ENCODE measurements at places on chromosomes 16 and 17. TPM values are rescaled to one million over a fixed set of nuclear protein-coding genes. Genes with fewer than 3 reads are reported as not detected.

DNA sequence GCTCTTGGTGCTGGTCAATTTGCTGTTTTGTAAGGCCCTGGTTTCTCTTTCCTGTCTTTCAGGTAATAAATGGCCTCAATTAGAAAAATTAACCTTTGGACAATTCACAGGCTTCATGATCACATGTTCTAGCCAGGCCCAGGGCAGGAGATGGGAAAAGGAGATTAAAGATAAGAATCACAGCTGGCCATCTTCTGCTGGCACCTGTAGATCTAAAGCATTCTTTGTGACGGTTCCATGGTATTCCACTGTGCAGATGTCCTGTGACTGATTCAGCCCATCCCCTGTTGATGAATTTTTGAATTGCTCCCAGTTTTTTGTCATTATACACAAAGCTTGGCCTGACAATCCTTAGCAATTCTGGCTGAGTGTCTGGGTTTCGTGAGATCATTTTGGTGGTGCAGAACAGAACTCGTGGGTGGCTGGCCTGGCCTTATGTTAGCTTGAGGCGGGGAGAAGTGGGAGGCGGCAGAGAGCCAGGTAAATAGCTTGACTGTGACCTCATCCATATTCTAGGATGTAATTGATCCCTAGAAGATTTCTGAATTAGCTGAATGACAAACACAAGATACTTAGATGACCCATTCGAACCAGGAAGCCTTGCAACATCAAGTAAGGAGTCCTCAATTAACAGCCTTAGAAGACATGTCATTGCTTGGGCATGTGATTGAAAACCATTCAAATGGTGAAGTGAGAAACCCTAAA lies 14.1 kb downstream of the TMC5 start:
- no peak for DNase-seq

The FBXO39 gene
- total RNA-seq: 0.12 TPM

- DNase-seq: no peak
Measured at GRCh38 chr16:11067697-11068141, 123.4 kb downstream of the CLEC16A start.

DNA sequence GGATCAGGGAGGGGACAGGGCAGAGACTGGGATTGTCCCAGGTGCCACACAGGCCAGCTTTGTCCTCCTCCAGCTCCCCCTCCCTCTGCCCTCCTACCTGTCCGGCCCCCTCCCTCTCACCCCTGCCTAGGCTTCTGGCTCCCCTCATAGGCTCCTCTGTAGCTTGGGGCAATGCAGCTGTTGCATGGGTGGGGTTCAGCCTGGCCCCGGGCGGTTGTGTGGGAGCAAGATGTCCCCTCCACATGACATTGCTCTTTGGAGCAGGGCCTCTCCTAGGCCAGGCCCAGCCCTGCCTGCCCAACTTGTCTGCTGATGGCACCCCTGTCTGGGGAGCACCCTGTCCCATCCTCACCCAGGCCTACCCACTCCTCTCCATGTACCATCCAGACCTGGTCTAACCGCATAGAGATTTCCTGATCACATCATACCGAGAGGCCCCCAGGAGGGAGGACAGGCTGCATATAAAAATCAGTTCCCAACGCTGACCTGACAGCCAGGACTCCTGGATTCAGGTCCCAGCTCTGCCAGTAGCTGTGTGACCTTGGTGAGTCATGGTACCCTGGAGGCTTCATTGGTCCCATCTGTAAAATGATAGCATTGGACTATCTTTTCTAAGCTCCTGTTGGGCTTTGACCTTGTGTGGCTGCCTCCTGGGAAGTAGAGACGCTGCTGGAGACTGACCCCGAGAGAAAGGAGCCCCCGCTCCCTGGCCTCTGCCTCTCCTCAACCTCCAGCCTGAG lies 48.8 kb upstream of the DLX4 start:
- DNase-seq: no peak

GRCh38 chr17:15006421-15007128 lies 258.6 kb downstream of the PMP22 start:
- no peak for DNase-seq

The MATCAP1 gene
- 16.8 TPM for total RNA-seq

- no peak for DNase-seq
Measured at GRCh38 chr17:48597528-48597777, 3.9 kb upstream of the HOXB5 start.

DNA sequence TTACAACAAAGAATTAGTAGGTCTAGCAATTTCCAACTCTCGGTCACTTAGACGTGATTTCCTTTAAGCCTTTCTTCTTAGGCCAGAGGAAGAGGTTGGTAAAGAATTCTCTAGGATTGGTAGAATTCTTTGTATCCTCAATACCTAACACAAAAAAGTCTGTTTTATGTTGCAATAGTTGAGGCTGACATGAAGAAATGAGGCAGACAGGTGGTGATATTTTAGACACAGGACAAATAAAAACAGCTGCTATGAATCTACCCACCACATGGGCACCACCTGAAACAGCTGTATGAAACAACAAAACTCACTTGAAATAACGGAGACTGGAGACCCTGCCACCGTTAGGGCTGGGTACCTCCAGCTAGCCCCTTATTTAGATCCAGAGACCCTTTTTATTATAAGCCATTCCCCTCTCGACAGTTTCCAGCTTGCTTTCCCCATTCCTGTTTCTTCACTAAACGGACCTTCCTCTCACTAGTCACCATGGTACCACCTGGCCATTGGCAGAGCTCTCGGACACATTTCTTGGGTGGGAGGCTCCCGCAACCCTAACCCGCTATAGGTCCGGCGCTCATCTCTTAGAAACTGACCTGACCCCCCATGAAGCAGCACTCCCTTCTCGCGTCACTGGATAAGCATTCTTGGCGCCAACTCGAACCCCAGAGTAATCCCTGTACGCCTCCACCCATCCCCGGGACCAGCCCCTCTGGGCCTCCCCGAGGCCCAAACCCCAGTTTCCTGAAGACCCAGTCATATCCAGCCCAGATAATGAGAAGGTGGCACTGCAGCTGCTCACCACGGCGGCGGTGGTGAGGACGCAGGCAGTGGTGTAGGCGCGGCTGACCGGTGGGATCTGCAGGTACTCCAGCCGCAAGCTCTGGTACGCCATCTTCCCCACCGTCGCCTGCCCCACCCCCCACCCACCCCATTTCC lies at the start of gene DERL2:
Gene DERL2, minus strand, starts transcription at position 909 of the 936 bp plus-strand sequence. Its CDS starts 17 bp downstream, at position 892.
- no peak for DNase-seq

The PRAC2 gene
- not detected for total RNA-seq

GRCh38 chr17:19448341-19449268 lies 37.6 kb downstream of the RNF112 start:
- no peak for DNase-seq

GRCh38 chr17:13306310-13306962 lies 288.6 kb upstream of the ELAC2 start:
- no peak for DNase-seq

DNA sequence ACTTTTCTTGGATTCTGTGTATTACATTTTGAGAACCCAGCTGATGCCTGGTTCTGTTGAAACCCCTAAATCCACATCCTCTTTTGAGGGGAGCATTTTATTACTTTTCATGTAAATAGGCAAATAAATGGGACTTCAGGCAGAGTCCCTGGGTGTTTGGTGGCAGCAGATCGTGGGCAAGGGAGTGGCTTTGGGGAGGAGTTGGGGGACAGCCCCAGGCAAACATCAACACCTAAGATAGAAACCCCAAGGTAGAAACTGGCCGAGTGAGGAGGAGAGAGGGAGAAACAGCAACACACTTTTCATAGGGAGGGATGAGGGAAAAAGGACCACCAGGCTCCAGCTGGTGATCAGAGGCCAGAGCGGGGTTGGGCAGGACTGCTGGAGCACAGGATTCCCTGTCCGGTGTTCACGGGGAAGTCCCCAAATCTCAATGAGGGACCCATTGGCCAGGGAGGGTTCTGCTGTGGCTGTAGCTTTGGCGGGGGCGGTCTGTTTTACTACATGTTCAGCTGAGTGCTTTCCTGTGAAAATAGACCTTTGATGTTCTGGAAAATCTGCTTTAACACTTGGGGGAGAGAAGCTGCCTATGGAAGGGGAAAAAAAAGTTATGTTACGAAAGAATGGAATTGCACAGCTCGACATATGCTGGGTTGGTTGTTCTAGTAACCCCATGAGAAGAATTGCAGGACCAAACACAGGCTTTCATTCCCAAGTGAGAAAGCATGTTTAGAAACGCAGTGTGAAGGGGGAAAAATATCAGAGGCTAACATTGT lies 46.6 kb downstream of the MSI2 start:
- no peak for DNase-seq

DNA sequence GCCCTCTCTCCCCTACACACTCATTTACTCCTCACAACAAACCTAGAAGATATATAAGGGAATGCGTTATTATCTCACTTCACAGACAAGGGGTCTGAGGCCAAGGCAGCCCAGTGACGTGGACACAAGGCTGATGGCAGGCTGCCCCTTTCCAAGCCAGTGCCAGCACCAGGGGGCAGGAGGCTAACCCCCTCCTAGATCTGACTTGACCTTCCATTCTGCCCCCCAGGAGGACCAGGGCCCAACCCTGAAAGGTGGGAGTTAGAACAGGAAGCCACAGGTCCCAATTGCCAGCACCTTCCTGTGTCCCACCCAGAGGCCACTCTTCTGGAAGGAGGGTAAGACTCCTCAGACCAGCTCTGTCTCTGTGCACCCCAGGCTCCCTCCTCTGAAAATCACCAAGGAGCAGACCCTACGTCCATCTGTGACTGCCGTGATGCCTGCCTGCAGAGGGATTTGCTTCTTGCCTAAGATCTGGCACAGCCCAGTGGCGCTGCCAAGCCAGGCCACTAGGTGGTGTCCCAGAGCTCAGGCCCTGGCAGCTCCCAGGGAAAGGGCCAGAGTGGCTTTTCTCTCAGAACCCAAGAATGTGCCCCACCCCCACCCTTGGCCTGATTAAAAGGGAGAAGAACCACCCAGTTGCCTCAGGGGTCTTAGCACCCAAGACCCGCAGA lies 42.4 kb upstream of the MRPS23 start:
- peak; percentile 90 for DNase-seq

The ZNF385C gene
- total RNA-seq: 0.27 TPM

GRCh38 chr17:77966476-77966875 lies 8.0 kb downstream of the TNRC6C start:
- no peak for DNase-seq

The SCGB1C2 gene
- not detected for total RNA-seq

The CYBC1 gene
- 43.6 TPM for total RNA-seq

The NPTX1 gene
- not detected for total RNA-seq

The BICDL2 gene
- total RNA-seq: not detected

The SPATA22 gene
- total RNA-seq: 0.35 TPM

- no peak for DNase-seq
Measured at GRCh38 chr17:7707446-7707845, 2.4 kb downstream of the EFNB3 start.
